Mesendoderm (in vitro differentiated cells): ENCODE measurements at places on chromosomes 11 and 22.

- DNase-seq: no peak
Measured at GRCh38 chr11:101354801-101355200, 225.2 kb upstream of the PGR start.

GRCh38 chr11:69186316-69187260, 30.9 kb downstream of the SMIM38 start:
- DNase-seq: no peak

GRCh38 chr11:7501251-7501650, 12.5 kb upstream of the PPFIBP2 start:
- DNase-seq: peak; percentile 64

- DNase-seq: no peak
Measured at GRCh38 chr11:102177126-102177525, 66.9 kb downstream of the YAP1 start.

DNA sequence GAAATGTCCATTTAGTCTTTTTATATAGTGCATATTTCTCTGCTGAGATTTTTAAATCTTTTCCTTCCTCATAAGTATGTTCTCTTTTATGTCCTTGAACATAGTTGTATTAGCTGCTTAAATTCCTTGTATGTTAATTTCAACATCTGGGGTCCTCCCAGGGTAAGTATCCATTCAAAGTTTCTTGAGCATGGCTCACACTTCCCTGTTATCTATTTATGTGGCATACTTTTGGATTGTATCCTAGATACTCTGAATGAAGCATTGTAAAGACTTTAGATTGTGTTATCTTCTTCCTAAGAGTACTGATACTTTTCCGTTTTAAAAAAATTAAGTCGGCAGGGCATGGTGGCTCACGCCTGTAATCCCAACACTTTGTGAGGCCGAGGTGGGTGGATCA, 28.4 kb upstream of the PITPNB start:
- peak; percentile 78 for DNase-seq

DNA sequence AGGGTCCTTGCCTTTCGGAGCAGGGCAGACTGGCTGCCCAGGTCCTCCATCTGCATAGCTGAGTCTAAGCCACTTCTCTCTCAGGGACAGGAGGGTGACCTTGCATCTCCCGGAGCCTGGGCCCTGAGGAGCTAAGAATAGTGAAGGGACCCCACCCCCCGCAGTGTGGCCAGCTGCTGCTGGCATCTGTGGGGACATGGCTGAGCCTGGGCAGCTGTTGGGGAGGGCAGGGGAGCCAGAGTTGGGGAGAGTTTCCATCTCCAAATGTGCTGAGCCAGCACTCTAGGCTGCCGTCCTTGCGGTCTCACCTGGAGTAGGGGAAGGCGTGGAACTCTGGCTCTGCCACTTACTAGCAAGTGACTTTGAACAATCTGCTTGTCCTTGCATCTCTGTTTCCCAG, 34.8 kb upstream of the SHISAL1 start:
- DNase-seq: no peak

- peak; percentile 97 for DNase-seq
Measured at GRCh38 chr11:93089474-93090102, 108.2 kb downstream of the SLC36A4 start.

DNA sequence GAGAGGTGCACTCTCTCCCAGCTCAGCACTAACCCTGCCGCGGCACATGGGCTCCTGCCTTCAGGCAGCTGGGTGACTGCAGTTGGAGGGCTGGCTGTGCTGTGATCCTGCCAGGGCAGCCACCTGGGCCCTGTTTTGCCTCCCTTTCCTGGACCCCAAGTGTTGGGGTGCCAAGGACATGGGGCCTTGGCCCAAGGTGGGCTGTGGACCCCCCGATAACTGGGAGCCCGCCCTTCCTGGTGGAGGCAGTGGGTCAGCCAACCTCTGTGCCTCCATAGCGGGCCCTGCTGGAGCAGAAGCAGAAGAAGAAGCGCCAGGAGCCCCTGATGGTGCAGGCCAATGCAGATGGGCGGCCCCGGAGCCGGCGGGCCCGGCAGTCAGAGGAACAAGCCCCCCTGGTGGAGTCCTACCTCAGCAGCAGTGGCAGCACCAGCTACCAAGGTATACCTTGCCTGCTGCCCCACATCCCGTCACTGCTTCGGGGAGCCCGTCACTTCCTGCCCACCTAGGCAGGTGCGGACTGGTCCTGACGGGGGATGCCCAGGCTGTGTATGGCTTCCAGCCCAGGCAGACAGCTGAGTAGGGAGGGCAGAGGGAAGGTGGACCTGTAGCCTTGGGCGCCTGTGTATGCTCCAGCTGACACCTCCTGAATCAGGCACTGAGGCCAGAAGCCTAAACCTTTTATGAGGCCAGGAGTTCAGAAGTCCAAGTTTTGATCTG, 8.9 kb downstream of the TUB start:
- no peak for DNase-seq

DNA sequence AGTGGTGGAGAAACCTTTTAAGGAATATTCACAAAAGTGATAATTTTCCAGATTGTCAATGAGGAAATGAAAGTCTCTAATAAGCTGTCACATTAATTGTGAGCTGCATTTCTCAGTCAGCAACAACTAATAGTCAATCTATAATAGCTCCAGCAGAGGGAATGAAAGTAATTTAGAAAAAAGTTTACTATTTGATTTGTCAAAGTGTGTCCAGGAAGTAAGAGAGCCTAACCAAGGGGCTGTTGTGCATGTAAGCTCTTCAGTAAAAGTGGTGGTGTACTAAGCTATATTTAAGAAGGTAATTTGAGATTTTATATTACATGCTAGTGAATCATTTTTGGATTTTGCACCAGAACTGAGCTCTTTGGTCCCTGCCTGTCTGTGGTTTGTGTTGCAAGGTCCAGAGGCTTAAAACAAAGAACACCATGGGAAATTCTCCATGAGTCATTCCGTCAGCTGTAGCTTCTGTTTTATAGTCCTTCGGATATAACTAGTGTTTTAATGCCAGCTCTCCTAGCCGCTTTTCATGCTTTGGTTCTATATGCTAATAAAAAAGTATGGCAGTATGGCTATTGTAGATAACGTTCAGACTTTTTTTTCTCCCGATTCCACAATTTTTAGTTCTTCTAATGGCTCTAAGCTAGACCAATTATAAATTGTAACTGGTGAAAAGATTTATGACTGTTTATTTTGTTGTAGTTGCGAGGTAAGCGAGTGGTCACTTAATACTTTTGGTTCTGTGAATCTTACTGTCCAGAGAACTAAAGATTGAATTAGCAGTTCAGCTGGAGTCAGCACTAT, 64.6 kb downstream of the ARHGEF12 start:
- DNase-seq: peak; percentile 37

DNA sequence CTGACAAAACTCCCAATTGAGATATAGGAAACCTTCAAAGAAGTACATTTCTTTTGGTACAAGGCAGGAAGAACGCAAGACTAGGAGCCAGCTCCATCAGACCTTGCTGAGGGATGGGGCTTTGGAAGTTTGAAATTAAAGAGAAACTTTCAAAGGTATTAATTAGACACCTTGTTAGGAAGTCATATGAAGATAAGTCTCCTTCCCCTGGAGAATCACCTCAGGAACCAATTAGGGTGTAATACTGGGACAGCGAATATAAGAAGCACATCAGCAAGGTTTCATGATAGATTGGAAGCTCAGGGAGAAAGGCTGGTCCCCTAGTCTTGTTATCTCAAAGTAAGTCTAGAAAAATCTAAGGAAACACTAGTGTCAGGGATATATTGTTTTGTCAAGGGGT, at the start of gene OR9Q2:
OR9Q2 (plus strand) TSS at position 301 of the 400 bp plus-strand sequence. CDS start 1,421 bp downstream, outside the sequence.
- DNase-seq: no peak

GRCh38 chr22:39306456-39307361, 12.7 kb downstream of the RPL3 start:
- peak; percentile 67 for DNase-seq

DNA sequence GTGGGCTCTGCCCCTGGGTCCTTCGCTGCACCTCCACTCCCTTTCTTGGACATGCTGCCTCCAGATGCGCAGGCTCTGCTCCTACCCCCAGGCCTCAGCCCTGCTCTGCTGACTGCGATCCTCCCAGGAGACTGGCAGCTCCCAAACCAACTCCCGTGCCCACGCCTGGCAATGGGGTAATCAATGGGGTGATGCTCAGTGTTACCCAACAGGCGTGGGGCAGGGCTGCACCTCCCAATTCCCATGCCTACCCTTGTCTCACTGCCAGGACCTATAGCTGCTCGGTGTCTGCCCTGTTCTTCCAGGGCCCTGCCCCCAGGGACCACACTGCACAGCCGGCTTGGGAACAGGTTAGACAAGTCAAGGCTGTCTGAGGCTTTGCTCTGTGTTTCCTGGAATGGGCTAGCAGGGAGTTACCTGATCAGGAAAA, at the start of gene ALDH3B2:
ALDH3B2 (minus strand) TSS at position 182 of the 430 bp plus-strand sequence. CDS start 7,688 bp downstream, outside the sequence.
- peak; percentile 72 for DNase-seq
